Muscle of arm (tissue), 14 donors: ENCODE measurements at places on chromosomes 11 and 22.

DNA sequence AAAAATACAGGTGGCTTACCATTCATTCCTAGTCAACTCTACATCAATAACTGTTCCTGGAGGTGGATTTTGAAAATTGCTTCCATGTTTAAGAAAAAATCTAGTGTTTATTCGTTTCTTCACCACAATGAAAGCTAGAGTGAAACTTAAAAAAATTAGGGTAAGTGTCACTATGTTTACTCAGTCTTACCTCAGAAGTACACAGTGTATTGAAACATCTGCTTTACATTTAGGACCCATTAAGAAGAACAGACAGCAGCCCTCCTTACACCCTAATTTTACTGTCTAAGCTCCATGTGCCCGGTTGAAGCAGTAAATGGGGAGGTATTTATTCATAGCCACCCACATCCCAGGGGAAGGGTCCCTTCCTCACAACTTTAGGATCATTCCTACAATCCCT, 51.4 kb downstream of the PIWIL3 start:
- DNase-seq: no peak

GRCh38 chr11:106996691-106997090, 21.6 kb downstream of the GUCY1A2 start:
- DNase-seq: no peak

GRCh38 chr11:103881584-103881983, 154.9 kb upstream of the DDI1 start:
- DNase-seq: peak; percentile 49

- DNase-seq: no peak
Measured at GRCh38 chr11:4032097-4032496, 62.5 kb upstream of the RRM1 start.

GRCh38 chr11:100823360-100823759, 136.3 kb downstream of the ARHGAP42 start:
- no peak for DNase-seq

GRCh38 chr11:102685338-102685737, 20.2 kb downstream of the MMP27 start:
- peak; percentile 40 for DNase-seq

GRCh38 chr22:19376971-19377370, 54.6 kb downstream of the HIRA start:
- no peak for DNase-seq

- DNase-seq: no peak
Measured at GRCh38 chr11:72244060-72244360, at the start of gene PHOX2A. PHOX2A (minus strand) TSS chr11:72244176; CDS start chr11:72244004, 172 bp downstream.

GRCh38 chr11:27375370-27375769, 12.4 kb upstream of the CCDC34 start:
- DNase-seq: no peak

DNA sequence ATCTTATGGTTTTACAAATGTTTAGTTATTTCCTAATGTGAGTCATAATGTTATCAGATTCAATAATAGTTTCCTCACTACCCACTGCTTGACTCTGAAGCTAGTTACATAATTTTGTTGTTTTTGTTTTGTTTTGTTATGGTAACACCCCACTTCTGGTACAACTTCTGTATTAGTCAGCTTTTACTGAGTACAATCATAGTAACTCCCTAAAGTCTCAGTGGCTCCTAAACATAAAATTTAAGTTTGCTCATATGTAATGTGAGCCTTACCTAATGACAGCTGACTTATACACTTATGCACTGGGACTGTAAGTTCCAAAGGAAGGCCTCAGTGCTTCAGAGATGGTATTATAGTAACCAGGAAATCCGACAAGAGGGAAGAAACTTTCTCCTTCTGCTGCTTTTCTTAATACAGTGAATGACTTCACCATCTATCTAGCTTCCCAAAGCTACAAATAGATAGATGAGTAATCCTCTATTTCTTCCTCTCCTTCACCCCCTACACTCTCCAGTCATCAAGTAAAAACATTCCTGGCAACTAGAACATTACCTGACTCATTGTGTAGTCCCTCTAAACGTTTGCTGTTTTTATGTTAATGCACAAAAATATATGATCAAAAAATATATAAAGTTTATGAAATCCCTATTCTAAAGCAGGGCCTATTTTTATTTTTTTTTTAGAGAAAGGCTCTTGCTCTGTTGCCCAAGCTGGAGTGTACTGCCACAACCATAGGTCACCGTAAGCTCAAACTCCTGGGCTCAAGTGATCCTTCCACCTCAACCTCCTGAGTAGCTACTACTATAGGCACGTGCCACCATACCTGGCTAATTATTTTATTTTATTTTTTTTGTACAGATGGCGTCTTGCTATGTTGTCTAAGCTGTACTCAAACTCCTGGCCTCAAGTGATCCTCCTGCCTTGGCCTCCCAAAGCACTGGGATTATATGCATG, 563.0 kb downstream of the SOX6 start:
- no peak for DNase-seq

GRCh38 chr11:48049036-48049435, 68.7 kb downstream of the PTPRJ start:
- DNase-seq: no peak

DNA sequence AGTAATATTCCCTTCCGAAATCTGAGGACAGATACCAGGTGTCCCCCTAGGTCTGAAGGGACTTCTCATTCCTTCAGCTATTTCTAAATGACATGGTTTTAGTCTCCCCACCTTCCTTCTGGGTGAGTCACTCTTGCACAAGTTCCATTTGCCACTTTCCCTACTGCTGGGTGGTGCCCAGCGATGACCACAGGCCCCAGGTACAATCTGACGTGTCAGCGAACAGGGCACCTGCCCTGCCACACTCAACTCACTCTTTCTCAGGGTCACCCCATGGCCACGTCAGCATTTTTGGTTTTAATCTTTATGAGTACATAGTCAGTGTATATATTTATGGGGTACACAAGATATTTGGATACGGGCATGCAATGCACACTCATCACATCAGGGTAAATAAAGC, 17.2 kb downstream of the POU2AF1 start:
- no peak for DNase-seq

- DNase-seq: peak; percentile 24
Measured at GRCh38 chr11:26780376-26781085, 58.7 kb upstream of the SLC5A12 start.

- no peak for DNase-seq
Measured at GRCh38 chr11:121059605-121060004, 35.7 kb downstream of the TBCEL start.

- no peak for DNase-seq
Measured at GRCh38 chr22:48829908-48830307, 997.8 kb downstream of the BRD1 start.

DNA sequence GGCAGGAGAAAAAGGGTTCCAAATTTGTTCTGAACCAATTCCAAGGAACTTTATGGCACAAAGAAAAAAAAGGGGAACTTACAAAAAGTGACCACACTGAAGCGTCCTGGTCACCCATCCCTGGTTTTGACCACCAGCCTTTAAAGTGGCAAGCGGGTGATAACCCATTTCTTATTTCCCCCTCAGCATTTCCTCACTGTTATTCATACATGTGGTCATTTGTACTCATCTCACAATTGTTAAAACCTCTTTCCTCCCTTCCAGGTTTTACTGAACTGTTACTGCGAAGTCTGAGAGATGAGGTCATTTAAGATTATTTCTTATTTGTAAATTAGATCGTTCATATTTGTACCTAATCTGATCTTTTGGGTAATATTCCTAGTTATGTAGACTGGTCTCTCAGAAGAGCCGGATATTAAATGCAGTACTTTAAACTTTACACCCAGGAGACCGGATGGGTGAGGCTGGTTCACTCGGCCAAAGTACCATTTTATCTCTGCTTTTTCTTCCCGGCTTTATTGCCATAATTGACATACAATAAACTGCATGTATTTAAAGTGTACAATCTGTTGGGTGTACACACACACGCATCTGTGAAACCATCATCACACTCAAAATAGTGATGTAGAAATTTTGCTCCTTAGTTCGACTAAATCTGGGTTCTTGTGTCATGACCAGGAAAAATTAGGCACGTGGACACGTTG, 47.0 kb downstream of the CDPF1 start:
- no peak for DNase-seq

GRCh38 chr22:31106731-31107177, 614 bp downstream of the SELENOM start:
- no peak for DNase-seq

DNA sequence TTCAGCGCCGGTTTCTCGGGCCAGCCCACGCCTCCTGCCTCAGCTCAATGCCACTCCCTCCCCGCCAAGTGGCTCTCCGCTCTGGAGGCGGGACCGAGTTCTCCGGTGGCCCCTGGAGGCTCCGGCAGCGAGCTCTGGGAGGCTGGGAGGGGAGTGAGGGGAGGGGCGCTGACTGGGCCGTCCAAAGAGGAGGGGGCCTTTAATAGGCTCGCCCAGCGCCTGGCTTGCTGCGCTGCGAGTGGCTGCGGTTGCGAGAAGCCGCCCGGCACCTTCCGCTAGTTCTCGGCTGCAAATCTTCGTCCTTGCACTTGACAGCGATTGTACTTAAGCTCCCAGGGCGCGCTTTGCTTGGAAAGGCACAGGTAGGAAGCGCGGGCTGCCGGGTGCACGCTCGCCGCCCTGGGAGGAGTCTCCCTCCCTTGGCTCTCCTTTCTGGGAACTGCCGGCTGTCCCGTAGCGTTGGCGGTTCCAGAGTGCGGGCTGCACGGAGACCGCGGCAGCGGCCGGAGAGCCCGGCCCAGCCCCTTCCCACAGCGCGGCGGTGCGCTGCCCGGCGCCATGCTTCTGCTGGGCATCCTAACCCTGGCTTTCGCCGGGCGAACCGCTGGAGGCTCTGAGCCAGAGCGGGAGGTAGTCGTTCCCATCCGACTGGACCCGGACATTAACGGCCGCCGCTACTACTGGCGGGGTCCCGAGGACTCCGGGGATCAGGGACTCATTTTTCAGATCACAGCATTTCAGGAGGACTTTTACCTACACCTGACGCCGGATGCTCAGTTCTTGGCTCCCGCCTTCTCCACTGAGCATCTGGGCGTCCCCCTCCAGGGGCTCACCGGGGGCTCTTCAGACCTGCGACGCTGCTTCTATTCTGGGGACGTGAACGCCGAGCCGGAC, at the start of gene ADAMTS15:
Gene ADAMTS15 (plus strand): TSS at position 230 of the 894 bp plus-strand sequence. CDS start 329 bp downstream, at position 559.
- peak; percentile 88 for DNase-seq

- no peak for DNase-seq
Measured at GRCh38 chr11:80084608-80085007, 643.8 kb upstream of the TENM4 start.

DNA sequence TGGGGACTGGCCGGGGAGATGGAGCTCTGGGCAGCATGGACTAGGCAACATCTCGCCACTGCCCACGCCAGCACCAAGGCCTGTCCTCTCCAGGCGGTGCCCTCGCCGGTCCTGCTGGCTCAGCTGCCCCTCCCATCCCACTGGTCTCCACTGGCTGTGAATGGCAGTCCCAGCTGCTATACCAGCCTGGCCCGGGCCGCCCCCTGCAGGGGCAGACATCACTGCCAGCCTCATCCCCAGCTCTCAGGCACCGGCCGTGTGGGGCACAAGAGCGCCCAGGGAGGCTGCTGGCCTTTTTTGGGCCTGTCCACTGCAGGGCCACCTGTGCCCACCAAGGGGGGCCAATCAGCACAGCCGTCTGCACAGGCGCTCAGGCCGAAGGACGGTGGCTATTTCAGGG, 30.1 kb upstream of the H19 start:
- DNase-seq: no peak

- no peak for DNase-seq
Measured at GRCh38 chr11:34523053-34523452, 9.5 kb upstream of the ELF5 start.

DNA sequence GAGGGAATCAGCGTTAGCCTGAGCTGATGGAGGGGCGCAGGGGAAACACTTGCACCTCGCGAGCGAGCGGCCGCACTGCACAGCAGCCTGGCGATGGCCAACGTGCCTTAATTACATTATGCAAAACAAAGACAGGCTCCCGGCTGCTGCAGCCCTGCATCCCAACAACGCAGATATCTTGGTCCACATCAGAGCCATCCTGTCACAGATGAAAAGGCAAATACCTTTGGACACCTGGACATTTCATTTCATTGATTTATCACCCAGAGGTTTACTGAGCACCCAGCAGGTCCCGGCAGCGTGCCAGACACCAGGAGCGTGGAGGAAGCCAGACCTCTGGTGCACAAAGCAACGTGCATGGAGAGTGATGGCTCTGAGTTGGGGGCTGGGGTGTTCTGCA, 843.0 kb downstream of the TBC1D22A start:
- DNase-seq: no peak

- DNase-seq: no peak
Measured at GRCh38 chr11:11611381-11611780, 10.4 kb downstream of the GALNT18 start.

- no peak for DNase-seq
Measured at GRCh38 chr11:81942646-81943045, 791.0 kb downstream of the FAM181B start.

- no peak for DNase-seq
Measured at GRCh38 chr11:36609383-36609782, 11.3 kb upstream of the RAG2 start.

DNA sequence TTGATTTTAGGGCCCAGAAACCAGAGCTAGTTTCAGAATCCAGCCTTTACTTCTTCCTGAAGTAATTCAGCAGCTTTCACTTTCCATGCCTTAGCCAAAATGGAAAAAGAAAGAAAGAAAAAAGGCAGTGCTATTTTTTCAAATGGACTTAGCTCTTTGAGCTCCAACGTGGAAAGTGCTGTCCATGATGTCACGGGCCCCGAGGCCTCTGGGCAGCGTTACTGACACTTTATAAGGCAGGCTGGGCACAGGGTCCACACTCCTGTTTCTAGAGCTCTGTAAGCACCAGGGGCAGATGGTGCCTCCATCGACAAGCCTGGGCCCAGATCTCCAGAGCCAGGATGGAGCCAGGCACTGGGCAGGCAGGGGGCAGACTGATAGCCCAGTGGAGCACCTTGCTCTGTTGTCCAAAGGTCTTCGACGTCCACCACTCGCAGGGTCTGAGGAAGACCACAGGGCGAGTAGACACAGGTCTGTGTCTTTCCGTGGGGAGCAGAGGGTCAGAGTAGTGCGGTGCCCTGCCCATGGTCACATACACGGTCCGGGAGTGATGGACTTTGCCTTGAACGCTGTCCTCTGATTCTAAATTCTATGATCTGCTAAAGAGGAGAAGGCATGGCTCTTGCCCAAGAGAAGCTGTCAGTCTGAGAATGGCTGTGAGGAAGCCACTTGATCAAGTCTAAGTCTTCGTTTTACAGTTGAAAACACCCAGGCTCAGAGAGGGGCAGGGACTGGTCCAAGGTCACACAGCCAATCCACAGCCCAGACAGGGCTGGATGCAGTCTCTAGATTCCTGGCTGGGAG, 22.0 kb upstream of the WNT11 start:
- DNase-seq: peak; percentile 46

- DNase-seq: no peak
Measured at GRCh38 chr22:41621911-41622179, 750 bp downstream of the XRCC6 start.
